ENCODE measurements at places on chromosomes 13 and 19.

GRCh38 chr13:22874839-22875238, 305.9 kb upstream of the SGCG start:
- DNase-seq = no peak

DNA sequence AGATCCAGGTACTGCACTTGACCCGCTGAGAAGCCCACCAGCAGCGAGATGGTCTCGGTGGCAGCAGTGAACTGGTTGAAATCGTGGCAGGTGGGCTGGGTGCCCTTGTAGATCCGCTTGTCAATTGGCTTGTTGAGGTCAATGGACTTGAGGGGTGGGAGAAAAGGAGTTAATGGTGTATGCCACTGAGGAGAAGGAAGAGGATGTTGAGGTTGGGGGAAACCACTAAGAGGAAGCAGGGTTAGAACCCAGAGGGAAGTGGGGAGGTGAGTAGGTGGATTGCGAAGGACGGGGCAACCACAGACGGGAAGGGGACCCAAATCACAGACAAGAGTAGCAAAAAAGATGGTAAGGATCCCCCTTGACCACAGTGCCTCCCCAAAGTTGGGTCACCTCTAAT, 1.7 kb downstream of the DMWD start:
- DNase-seq = no peak

GRCh38 chr13:75725736-75726135, 89.6 kb downstream of the LMO7 start:
- DNase-seq = no peak

DNA sequence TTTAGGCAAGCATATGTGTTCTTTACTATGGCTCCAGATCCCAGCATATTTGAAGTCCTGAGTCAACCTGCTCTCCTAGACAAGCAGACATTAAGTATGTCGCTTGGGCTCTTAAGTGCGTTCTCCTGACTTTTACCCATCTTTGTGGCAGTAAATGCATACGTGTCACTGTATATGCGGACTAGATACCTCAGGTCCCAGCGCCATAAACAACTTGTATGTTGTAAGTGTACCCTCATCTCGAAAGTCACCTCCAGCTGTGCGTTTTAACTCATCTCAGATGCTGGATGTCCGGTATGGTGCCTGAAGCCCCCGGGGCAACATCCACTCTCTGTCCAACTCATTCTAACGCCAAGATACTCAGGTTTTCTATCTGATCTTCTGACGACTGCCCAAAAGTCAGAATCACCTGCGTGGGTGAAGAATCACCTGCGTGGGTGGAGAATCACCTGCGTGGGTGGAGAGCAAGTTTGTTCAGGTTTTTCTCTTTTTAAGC, 1.7 kb downstream of the PTOV1 start:
- DNase-seq = no peak

DNA sequence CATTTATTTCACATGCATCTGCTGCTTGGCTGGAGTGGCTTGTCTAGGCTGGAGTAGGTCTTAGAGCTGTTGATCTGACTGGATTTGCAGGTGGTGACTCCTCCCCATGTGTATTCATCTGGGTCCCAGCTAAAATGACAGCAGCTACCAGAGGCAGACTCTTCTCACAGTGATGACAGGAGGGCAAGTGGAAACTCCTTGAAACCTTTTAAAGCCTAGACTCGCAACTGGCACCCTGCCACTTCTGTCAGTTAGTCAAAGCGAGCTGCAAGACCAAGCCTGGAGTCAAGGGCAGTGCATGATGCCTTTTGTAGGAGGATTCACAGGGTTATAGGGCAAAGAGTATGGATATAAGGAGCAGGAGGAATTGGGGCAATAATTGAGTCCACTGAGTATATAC, 65.2 kb downstream of the TEX26 start:
- no peak for DNase-seq

GRCh38 chr19:670609-671075, 5.5 kb upstream of the FSTL3 start:
- no peak for DNase-seq

DNA sequence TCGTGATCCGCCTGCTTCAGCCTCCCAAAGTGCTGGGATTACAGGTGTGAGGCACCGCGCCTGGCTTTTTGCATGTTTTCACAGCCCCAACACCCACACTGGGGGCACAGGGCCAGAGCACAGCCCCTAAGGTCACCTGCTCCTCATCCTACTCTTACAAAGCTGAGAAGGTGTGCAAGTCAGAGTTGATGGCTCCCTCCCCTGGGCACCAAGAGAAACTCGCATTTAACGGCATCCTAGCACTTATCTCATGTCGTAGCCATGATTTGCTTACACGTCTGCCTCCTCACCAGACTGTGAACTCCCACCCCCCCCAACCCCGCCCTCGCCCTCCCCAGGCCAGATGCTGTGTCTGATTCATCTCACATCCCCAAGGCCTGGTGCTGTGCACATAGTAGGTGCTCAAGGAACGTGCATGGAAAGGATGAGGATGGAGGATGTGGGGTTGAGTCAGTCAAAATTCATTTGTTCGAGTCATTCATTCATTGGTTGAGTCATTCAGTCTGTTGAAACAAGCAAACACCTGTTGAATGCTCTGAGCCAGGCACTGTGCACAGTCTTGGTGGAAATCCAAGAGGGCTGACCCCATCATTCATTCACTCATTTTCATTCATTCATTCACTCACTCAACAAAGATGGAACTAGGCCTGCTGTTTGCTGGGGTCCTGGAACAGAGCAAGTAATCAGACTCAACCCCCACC, 11.3 kb downstream of the SHANK1 start:
- no peak for DNase-seq

All from SK-N-SH (cell line).